Mesenchymal stem cell (in vitro differentiated cells and primary cell): ENCODE measurements at places on chromosomes 13 and 19.

DNA sequence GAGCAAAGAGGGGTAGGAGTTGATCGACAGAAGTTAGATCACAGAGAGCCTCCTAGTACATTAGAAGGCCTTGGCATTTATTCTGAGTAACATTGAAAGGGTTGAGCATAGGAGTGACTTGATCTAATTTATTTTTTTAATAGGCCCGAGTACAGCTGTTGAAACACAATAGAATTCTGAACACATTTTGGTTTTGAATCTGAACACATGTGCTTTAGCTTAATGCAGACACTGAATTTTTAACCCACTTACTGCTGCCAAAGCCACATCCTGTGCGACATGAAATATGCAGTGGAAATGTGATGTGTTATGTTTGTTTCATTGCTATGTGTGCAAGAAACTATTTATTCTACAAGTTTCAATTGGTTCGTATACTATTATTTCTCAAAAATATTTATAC, 1505.9 kb downstream of the PCDH9 start:
- H3K27ac ChIP-seq, result no peak overlapping the region
- no peaks in the 10 kb centered on the region for H3K27me3 ChIP-seq
- H3K4me1 ChIP-seq, result no peaks in the 10 kb centered on the region
- no peaks in the 10 kb centered on the region for H3K36me3 ChIP-seq

GRCh38 chr13:33537026-33537425, 251.5 kb upstream of the STARD13 start:
- no peaks in the 10 kb centered on the region for H3K4me1 ChIP-seq
- no peak overlapping the region for H3K27ac ChIP-seq
- peak; percentile 93 for DNase-seq

DNA sequence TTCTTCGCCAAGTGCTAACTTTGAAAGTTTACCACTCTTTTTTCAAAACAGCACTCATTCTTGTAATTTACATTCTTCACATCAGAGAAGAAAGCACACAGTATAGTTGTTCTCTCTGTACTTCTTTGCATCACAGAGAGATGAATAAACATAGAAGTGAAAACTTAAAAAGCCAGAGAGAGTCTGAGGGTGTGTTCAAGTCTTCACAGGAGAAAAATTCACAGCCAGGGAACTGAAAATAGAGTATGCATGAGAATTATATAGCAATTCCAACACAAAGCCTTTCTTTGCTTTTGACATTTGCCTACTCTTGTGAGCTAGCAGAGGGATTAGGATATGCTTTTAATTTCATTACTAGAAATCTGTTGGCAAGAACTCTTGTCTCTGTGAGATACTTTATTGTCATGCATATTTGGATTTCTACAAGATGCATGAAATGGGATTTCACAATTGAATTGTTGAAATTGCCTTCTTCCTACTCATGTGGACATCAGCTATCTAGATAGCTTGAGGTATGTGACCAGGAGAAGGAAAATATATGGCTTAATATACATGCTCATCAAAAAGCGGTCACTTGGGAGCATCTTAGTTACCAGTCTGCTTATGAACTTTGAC, 166.1 kb downstream of the SLC7A1 start:
- H3K27ac ChIP-seq, result no peak overlapping the region
- H3K4me3 ChIP-seq, result no peak overlapping the region
- no peak for DNase-seq
- peaks cover 12% of the 10 kb centered on the region for H3K27me3 ChIP-seq
- no peaks in the 10 kb centered on the region for H3K36me3 ChIP-seq

GRCh38 chr13:32446773-32447465, 19.0 kb upstream of the N4BP2L1 start:
- H3K27me3 ChIP-seq, result no peaks in the 10 kb centered on the region
- H3K36me3 ChIP-seq, result peaks cover 62% of the 10 kb centered on the region
- H3K4me1 ChIP-seq, result no peaks in the 10 kb centered on the region
- no peak overlapping the region for H3K4me3 ChIP-seq

DNA sequence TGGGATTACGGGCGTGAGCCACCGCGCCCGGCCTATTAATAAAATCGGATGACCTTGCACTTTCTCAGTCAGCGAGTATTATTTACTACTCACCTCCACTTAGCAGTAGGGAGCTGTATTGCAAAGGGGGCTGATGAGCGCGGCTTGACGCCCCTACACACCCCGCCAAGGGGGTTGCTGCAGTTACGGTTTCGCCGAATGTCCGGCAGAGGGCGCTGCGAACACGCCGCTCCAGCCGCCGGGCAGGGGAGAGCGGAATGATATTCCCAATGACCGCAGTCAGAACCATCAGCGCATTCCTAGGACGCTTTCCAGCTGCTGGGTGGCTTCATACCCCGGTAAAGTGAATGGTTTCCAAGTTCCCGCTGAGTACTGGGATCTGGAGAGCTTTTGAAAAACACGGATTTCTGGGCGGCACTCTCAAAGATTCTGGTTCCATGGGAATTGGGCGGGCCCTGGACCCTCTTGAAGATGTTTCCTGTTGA, 30.0 kb upstream of the TPT1 start:
- H3K4me1 ChIP-seq, result peaks cover 10% of the 10 kb centered on the region
- H3K4me3 ChIP-seq, result no peak overlapping the region
- DNase-seq, result peak; percentile 85
- H3K27me3 ChIP-seq, result no peaks in the 10 kb centered on the region

GRCh38 chr13:93865235-93865634, 614.2 kb downstream of the DCT start:
- H3K27ac ChIP-seq, result no peak overlapping the region
- H3K4me3 ChIP-seq, result no peak overlapping the region
- H3K36me3 ChIP-seq, result no peaks in the 10 kb centered on the region

GRCh38 chr13:44894001-44894770, 95.1 kb downstream of the NUFIP1 start:
- no peak for DNase-seq
- no peak overlapping the region for H3K27ac ChIP-seq
- H3K4me1 ChIP-seq, result no peaks in the 10 kb centered on the region
- no peaks in the 10 kb centered on the region for H3K36me3 ChIP-seq
- no peak overlapping the region for H3K4me3 ChIP-seq
- no peaks in the 10 kb centered on the region for H3K27me3 ChIP-seq

- no peaks in the 10 kb centered on the region for H3K27me3 ChIP-seq
- no peaks in the 10 kb centered on the region for H3K36me3 ChIP-seq
- H3K4me3 ChIP-seq, result no peak overlapping the region
- DNase-seq, result no peak
- H3K4me1 ChIP-seq, result no peaks in the 10 kb centered on the region
Observed at GRCh38 chr13:43544631-43545030, 242.1 kb downstream of the ENOX1 start.

DNA sequence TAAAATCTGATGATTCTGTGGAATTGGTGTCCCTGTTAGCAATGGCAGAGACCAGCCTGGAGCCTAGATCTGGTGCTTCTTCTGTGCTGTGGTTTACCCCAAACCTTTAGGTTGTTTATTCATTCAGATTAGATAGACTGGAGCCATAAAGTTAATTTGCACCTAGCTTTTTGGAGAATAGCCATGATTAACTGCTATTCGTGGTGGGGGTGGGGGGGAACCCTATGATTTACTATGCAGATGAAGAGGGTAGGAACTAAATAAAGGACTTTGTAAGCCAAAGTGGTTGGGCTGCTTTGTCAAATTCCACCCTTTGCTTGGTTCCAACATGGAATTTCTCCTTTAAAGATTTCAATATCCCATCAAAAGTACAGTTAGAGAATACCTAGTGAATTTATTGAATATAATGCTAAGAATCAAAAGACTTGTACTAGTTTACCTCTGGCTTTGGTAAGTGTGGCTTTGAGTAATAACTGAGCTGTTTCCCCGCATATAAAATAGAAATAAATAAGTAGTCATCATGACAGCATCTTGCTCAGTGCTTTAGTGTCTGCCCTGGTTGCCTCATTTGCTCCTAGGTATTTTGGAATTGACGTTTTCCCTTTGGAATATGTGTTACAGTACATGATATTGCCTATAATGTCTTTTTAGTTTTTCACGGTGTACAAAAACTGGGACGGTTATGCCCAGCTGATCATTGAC, 27.6 kb downstream of the SKA3 start:
- no peak for DNase-seq
- no peaks in the 10 kb centered on the region for H3K27me3 ChIP-seq
- H3K4me1 ChIP-seq, result no peaks in the 10 kb centered on the region
- H3K27ac ChIP-seq, result no peak overlapping the region
- H3K36me3 ChIP-seq, result peaks cover 13% of the 10 kb centered on the region

- H3K27ac ChIP-seq, result no peak overlapping the region
- no peak for DNase-seq
- H3K36me3 ChIP-seq, result no peaks in the 10 kb centered on the region
- peaks cover 9% of the 10 kb centered on the region for H3K4me1 ChIP-seq
- no peak overlapping the region for H3K4me3 ChIP-seq
- peaks cover 47% of the 10 kb centered on the region for H3K27me3 ChIP-seq
Observed at GRCh38 chr19:33773704-33774624, 22.7 kb upstream of the KCTD15 start.

DNA sequence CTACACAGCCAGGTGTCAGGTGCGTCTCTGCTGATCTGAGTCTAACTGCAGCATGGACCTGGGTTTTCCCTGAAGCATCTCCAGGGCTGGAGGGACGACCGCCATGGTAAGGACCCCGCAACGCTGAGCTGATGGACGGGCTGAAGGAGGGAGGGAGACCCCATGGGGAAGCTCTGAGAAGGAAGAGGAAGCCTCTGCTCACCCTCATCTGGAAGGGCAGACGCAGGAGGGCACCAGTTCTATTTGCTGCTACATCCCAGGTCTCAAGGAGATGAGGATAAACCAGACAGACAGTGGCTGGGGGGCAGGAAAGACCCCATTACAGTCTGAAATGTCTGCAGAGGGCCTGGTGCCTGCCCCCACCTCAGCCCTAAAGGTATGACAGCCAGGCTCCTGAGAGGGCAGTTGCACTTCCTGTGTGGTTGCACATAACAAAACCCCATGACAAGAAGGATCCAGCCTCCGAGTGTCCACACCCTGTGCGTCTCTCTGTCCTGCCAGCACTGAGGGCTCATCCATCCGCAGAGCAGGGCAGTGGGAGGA, at the start of gene LILRA2:
LILRA2 (plus strand) TSS at position 461 of the 543 bp plus-strand sequence. CDS start 89 bp downstream, outside the sequence.
- no peak for DNase-seq
- no peaks in the 10 kb centered on the region for H3K4me1 ChIP-seq
- no peak within 1 kb of the TSS for H3K27ac ChIP-seq
- no peak within 1 kb of the TSS for H3K4me3 ChIP-seq
- no peaks in the 10 kb centered on the region for H3K27me3 ChIP-seq

DNA sequence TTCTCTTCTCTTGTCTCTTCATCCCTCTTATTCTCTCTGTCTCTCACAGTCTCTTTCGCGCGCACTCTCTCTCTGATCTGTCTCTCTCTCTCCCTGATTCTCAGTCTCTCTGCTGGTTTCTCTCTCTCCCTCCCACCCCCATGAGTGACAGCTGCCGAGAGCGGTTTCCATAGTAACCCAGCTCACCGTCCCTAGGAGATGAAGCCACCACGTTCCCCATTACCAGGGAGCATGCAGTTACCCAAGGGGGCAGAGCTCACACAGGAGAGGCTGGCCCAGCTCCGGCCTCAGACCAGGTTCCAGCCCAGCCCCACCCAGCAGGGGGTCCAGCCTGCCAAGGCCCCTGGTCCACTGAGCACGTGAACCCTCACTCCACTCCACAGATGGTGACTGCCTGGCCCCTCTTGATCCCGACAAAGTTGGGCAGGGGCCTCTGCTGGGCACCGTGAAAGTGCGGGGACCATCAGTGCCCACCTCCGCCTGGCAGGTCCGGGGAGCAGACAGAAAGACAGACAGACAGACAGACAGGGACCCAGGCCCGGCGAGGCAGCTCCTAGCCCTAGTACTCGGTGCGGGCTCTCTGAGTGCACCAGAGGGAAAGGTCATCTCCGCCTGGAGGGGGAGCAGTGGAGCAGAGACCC, 50.6 kb downstream of the CELF5 start:
- no peaks in the 10 kb centered on the region for H3K36me3 ChIP-seq
- H3K27ac ChIP-seq, result no peak overlapping the region
- peaks cover 17% of the 10 kb centered on the region for H3K4me1 ChIP-seq
- peaks cover 77% of the 10 kb centered on the region for H3K27me3 ChIP-seq

- peaks cover 6% of the 10 kb centered on the region for H3K4me1 ChIP-seq
- no peak overlapping the region for H3K27ac ChIP-seq
- DNase-seq, result no peak
Observed at GRCh38 chr19:49456326-49456725, 3.3 kb downstream of the ALDH16A1 start.

- peak; percentile 67 for DNase-seq
- H3K27me3 ChIP-seq, result no peaks in the 10 kb centered on the region
- H3K4me3 ChIP-seq, result no peak overlapping the region
- H3K27ac ChIP-seq, result peak overlapping the region; percentile 40
Observed at GRCh38 chr13:49560270-49561061, 24.9 kb downstream of the RCBTB1 start.

GRCh38 chr19:15412832-15413231, 6.0 kb downstream of the AKAP8L start:
- H3K36me3 ChIP-seq, result peaks cover 40% of the 10 kb centered on the region
- no peak overlapping the region for H3K27ac ChIP-seq
- H3K4me1 ChIP-seq, result peaks cover 12% of the 10 kb centered on the region
- DNase-seq, result no peak
- no peaks in the 10 kb centered on the region for H3K27me3 ChIP-seq

DNA sequence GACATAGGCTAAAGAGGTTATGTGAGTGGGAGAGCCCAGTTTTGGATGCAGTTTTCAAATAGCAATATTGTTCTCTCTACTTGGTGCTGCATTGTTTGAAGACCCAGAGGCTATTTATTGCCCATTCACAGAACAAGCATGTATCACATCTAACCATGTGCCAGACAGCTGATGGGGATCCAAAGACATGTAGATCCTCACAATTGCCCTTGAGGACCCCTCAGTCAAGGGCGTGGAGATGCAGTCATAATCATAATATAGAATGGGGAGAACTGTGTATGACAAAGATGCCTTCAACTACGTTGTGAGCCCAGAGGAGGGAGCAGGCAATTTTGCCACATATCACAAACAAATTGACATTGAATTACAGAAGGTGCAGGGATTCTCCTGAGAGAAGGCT, 70.5 kb downstream of the NHLRC3 start:
- no peak overlapping the region for H3K27ac ChIP-seq
- H3K4me1 ChIP-seq, result no peaks in the 10 kb centered on the region
- no peak overlapping the region for H3K4me3 ChIP-seq
- no peak for DNase-seq
- H3K36me3 ChIP-seq, result no peaks in the 10 kb centered on the region

DNA sequence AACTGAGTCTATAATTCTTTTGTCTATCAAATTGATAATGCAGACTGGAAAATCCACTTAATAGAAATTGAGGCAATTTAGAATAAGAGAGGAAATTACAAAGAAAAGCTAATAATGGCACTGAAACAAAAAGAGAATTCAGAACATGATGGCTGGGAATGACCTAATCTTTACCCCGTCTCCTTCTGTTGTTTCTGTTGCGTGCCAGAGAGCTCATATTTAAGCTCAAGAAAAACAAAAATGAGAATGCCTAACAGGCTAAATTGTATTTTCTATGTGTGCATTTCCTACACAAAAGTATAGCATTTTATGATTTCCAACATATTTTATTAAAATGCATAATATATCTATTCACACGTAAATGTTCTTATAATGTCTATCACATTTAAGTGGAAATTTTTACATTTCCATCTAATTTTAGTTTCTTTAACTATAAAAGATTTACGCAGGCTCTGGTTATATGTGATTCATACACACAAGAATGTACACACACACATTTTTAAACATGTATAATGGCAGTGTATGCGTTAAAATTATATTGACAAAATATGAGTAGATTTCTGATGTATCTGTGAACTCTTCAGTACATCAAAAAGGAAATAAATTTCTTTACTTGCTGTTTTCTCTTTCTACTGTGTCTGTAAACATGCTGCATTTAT, 432.3 kb downstream of the SLITRK6 start:
- no peak overlapping the region for H3K4me3 ChIP-seq
- no peaks in the 10 kb centered on the region for H3K36me3 ChIP-seq
- H3K27ac ChIP-seq, result no peak overlapping the region
- peak; percentile 44 for DNase-seq

- H3K4me3 ChIP-seq, result no peak overlapping the region
- H3K36me3 ChIP-seq, result no peaks in the 10 kb centered on the region
- H3K27ac ChIP-seq, result no peak overlapping the region
- no peaks in the 10 kb centered on the region for H3K27me3 ChIP-seq
- no peak for DNase-seq
Observed at GRCh38 chr19:21454901-21455300, 50.5 kb upstream of the ZNF429 start.
